ENCODE measurements at places on chromosomes 13 and 19.

GRCh38 chr19:8089664-8090601 lies 37.4 kb downstream of the CCL25 start:
- DNase-seq: no peak

- no peak for DNase-seq
These were observed 386.6 kb downstream of the DIAPH3 start for GRCh38 chr13:59776924-59777690.

DNA sequence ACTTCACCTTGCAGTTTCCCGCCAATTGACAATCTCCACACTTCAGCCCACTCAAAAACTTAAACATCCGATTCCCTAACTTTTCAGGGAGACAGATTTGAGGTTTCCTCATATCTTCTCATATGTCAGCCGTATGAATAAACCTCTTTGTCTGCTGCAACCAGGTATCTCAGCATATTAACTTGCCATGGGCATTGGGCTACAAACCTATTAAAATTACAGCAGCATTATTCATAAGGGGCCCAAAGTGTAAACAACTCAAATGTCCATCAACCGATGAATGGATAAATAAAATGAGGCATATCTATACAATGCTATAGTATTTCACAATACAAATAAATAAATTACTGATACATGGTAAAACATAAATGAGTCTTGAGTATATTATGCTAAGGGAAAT lies 179.4 kb upstream of the ATXN8OS start:
- no peak for DNase-seq

- no peak for DNase-seq
These were observed 1.7 kb upstream of the PTGER1 start for GRCh38 chr19:14476673-14477401.

- no peak for DNase-seq
These were observed 19.6 kb upstream of the ZNF675 start for GRCh38 chr19:23706657-23707056.

DNA sequence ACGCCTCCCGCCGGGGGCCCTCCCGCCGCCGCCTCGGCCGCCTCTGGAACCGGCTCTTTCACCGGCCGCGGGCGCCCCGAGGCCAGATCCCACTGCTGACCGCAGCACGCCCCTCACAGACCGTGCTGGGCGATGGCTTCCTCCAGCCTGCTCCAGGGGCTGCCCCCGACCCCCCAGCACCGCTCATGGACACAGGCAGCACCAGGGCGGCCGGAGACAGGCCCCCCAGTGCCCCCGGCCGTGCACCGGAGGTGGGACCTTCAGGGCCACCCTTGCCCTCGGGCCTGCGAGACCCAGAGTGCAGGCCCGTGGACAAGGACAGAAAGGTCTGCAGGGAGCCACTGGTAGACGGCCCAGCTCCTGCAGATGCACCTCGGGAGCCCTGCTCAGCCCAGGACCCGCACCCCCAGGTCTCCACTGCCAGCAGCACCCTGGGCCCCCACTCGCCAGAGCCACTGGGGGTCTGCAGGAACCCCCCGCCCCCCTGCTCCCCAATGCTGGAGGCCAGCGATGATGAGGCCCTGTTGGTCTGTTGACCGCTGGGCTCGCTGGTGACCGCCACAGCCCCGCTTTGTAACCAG lies 13.0 kb downstream of the LRP3 start:
- no peak for DNase-seq

- DNase-seq: peak; percentile 39
These were observed 11.3 kb downstream of the PRKCSH start for GRCh38 chr19:11446652-11447301.

DNA sequence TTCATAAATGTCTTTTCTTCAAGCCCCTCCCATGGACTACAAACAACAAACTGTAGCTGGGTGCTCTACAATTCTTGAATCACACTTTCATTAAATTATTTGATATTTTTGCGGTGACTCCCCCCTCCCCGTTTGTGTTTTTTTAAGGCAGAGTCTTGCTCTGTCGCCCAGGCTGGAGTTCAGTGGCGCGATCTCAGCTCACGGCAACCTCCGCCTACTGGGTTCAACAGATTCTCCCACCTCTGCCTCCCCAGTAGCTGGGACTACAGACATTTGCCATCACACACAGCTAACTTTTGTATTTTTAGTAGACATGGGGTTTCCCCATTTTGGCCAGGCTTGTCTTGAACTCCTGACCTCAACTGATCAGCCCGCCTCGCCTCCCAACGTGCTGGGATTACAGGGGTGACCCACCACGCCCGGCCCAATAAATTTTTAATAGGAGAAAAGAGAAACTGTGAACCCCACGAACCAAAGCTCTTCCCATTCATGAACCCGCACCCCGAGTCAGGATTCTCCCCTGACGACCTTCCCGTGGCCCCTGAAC lies 703 bp downstream of the ZNF506 start:
- DNase-seq: no peak

- DNase-seq: no peak
These were observed 43.5 kb upstream of the RGCC start for GRCh38 chr13:41413872-41414271.

GRCh38 chr13:33512880-33513554 lies 227.5 kb upstream of the STARD13 start:
- DNase-seq: no peak

DNA sequence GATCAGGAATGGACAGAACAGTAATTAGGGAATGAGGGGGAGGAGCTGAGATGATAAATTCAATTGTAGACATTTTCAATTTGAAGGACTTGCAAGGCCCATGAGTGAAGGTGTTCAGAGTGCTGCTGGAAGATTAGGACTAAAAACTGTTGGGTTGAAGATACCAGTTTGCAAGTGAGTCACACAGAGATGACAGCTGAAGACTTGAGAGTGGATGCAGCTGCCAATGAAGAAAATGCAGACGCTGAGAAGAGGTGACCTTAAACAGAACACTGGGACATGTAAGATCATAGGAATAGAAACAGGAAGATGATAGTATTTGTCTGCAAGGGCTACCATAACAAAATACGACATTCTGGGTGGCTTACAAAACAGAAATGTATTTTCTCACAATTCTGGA lies 1716.5 kb upstream of the SLC10A2 start:
- no peak for DNase-seq

- DNase-seq: no peak
These were observed 1359.0 kb downstream of the OLFM4 start for GRCh38 chr13:54387625-54388024.

DNA sequence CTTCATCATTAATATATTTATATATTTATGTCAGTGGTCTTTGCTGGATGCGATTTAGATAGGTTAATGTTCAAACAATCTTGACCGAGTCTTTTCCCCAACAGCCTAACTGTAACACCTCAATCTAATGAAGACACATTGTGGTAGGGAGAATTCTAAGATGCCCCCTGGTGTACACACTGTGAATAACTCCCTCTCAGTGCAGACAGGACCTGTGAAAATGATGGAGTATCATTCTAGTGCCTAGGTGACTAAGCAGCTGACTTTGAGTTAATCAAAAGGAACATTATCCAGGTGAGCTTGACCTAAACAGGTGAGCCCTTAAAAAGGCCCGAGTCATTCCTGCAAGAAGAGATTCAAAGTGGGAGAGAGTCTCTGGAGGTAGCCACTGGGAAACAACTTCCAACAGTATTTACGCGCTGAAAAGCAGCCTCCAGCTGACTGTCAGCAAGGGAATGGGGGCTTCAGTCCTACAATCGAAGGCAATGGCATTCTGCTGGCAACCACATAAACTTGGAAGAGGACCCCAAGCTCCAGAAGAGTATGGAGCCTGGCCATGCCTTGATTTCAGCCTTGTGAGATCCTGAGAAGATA lies 28.0 kb upstream of the KBTBD7 start:
- no peak for DNase-seq

GRCh38 chr13:46914341-46914740 lies 17.5 kb upstream of the HTR2A start:
- no peak for DNase-seq

GRCh38 chr19:49363268-49364082 lies at the start of gene DKKL1:
TSS of gene DKKL1 (plus strand) at chr19:49363877. CDS start at chr19:49363999, 122 bp downstream.
- peak; percentile 32 for DNase-seq

DNA sequence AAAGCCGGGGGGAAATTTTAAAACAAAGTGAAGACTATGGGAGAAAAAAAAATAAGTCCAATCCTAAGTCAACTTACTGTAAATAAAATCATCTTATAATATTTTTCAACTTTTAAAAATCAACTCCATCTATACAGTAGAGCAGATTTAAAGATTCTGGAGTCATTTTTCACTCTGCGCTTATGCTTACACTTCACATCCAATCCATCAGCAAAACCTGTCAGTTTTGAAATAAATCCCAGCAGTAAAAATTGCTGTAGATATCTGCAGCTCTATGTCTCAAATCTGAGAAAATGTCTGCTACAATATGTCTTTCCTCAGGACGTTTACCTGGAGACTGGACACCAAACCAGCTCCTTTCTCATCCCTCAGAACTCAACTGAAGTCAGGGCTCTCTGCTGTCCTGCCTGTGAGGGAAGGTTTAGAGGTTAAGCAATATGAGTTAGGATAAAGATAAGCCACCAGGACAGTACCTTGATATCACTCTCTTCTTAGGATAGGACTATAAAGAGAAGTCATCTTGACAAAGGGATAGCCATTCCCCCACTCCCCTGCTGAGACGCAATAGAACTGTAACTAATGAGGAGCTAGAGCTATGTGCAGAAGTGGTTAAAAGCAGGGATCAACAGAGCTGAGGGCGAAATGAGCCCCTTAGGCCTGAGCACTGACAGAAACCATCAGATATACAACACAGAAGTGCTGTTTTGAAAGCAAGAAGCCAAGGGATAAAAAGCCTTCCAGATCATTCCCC lies 254.7 kb upstream of the KLHL1 start:
- DNase-seq: no peak

DNA sequence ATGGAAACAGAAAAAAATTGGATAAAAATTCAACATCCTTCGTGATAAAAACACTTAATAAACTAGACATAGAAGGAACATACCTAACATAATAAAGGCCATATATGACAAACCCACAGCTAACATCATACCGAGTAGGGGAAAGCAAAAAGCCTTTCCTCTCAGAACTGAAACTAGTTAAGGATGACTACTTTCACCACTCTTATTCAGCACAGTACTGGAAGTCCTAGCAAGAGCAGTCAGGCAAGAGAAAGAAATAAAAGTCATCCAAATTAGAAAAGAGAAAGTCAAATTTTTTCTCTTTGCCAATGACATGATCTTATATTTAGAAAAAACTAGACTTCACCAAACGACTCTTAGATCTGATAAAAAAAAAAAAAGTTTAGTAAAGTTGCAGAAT lies 25.8 kb upstream of the SLC7A9 start:
- DNase-seq: no peak

DNA sequence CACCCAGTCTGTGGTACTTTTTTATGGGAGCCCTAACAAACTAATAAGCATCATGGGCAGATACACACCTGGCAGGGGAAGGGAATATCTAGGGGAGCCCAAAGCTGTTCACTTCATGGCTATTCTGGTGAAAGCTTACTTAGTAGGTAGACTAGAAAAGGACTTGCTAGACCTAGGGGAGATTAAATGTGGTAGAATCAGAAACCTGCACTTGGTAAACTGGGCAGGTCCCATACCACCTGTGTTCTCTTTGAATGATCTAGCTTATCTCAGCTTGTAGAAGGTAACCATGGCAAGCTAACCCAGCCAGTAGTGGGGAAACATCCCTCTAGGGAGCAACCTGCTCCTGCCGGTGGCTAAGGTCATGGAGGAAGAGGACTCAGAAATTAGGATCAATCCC lies 113.9 kb upstream of the TMTC4 start:
- DNase-seq: no peak

DNA sequence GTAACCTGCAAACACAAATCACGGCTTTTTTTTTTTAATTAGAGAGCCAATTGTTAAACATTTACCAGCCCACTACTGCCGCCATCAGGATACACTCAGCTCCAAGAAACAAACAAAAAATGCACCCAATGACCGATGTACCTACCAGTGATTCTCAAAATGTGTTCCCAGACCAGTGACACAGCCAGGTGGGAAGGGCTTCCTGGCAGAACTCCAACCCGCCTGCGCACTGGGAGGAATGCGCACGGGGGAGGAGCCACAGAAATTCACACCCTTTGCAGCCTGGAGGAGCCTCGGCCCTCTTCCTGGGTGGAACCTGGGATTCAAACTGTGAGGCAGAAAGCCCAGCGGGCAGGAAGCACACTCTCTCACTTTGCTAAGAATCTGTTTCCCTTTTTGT lies 255.9 kb downstream of the TBC1D4 start:
- no peak for DNase-seq

DNA sequence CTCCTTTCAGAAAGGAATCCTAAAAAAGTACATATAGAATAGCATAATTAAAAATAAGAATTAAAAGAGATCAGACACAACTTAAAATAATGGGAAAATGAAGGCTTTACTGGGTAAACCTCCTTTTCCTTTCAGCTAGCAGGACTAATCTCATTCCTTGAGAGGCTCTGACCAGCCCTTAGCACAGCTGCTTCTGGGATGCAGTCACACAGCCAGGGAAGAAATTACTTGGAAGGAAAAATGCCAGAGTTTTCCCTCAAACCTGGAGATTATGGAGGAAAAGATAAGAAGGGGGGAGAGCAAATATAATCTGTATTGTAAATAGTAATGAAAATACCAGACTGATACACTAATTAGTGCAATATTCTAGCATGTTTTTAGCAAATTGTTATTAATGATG lies 91.8 kb downstream of the LRCH1 start:
- no peak for DNase-seq

DNA sequence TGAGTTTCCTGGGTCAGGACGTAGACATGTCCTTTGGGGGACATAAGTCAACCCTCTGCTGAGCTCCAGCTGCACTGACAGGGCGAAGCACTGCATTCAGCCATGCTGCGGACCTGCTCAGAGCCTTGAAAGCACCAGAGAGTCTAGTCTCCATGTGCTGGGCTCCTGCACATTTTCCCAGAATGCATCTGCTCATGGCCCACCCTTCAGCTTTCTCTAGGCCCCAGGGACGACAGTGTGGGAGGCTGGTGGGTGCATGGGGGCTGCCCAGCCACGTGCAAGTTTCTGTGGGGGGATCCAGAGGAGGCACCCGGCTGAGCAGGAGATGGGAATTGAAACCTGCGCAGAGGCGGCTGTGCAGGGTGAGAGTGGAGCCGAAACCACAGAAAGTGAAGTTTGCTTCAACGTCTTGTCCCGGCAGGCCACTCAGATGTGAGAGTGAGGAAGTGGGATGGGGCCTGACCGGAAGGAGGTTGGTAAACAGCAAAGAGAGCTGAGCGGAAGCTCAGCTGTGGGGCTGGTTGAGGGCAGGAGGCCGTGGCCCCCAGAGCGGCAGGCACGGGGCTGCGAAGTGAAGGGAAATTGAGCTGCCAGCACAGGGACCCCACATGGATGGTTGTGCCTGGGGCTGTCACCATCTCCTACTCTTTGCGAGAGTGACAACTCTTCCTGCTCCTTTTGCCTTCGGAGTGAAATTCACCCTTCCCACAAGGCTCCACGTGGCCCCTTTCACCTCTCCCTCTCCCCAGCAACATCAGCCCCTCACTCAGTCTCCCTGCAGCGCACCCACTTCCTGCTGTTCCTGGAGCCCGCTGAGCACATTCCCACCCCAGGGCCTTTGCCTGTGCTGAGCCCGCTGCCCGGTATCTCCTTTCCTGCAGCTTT lies 11.8 kb downstream of the PGLS start:
- DNase-seq: no peak

DNA sequence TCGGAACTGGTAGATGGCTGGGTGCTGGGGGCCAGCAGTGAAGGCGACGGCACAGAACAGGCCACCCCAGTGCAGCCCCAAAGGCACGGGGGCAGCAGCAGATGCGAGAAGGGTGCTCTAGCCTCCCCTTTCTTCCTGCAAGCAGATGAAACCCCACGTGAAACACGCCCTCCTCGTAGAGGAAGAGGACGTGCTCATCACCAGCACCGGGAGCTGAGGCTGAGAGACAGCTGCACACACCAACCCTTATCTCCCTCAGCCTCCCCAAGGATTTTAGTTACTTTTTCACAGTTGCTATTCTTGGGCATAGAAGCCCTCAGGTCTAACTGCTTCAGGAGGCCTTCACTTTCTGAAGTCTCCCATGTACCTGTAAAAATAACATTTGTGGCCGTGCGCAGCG lies 11.9 kb downstream of the ZNF787 start:
- no peak for DNase-seq

Measured in stimulated activated CD4-positive, alpha-beta T cell treated with anti-CD3 and anti-CD28 coated beads, Interleukin-15, amount 100 ng/mL, for 1 hour (primary cell).